ENCODE measurements at places on chromosomes 7 and 10.

DNA sequence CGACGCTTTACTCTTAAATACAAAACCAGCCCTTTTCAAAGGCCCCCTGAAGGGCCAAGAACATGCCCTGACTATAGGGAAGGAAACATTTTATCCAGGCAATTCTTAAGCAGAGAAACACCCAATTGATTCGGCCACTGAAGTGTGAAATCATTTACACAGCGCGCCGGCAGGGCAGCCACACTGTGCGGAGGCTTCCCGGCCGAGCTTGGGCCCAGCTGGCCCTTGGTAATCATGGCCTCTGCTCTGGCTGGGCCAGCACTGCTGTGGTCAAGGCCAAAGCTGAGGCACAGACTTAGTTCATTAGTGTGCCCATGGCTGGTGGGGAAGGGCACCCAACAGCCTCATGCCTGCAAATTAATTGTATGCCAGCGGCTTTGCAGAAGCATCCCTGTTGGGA, 143.7 kb upstream of the HABP2 start:
- no peak for DNase-seq

GRCh38 chr10:102085336-102085735, 20.2 kb downstream of the HPS6 start:
- no peak for DNase-seq

- DNase-seq, result no peak
These were observed 215.6 kb downstream of the CCSER2 start for GRCh38 chr10:84543948-84544347.

- no peak for DNase-seq
These were observed 211.1 kb downstream of the ZNF365 start for GRCh38 chr10:62585211-62585775.

- DNase-seq, result no peak
These were observed 966.2 kb downstream of the TYW1 start for GRCh38 chr7:67962863-67963262.

DNA sequence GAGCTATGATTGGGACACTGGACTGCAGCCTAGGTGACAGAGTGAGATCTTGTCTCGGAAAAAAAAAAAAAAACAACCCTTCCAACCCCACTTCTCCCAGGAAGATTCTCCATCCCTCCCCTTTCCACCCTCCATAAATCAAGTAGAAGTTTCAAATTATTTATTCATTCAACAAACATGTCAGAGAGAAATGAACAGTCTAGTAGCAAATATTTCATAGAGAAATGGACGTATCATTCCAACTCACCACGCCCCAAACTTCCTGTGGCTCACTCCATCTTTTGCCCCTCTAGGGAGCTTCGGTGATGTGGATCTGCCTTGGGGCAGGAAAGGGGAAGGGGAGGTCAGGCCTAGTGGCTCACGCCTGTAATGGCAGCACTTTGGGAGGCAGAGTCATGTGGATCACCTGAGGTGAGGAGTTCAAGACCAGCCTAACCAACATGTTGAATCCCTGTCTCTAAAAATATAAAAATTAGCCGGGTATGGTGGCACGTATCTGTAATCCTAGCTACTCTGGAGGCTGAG, 638 bp upstream of the TRAPPC14 start:
- DNase-seq, result no peak

DNA sequence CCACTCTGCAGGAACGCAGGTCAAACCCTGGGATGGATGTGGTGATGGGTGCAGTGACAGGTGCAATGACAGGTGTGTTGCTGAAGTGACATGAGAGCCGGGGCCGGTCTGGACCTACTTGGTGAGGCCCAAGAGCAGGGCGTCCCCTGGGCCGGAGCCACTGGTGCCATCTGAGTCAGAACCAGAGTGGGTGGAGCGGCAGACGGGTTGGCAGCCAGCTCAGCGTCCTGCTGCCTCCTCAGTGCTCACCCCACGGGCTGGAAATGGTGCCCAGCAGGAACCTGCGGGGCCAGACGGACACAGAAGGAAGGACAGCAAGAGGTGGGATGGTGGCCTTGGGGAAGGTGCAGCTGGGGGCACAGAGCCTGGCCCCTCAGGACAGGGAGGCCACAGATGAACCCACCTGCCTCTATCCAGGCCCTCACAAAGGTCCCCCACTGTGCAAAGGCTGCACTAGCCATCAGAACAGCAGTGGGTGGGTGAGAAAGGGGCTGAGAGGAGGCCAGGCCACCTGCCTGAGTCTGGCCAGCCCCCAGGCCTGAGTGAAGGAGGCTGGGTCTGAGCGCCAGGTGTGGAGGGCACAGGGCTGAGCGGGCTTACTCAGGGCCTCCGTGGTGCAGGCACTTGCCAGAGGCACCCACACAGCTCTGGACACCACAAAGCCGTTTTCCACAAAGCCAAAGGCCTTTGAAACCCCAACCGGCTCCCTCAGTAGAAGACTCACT, 129.0 kb upstream of the PPP2R2D start:
- no peak for DNase-seq

DNA sequence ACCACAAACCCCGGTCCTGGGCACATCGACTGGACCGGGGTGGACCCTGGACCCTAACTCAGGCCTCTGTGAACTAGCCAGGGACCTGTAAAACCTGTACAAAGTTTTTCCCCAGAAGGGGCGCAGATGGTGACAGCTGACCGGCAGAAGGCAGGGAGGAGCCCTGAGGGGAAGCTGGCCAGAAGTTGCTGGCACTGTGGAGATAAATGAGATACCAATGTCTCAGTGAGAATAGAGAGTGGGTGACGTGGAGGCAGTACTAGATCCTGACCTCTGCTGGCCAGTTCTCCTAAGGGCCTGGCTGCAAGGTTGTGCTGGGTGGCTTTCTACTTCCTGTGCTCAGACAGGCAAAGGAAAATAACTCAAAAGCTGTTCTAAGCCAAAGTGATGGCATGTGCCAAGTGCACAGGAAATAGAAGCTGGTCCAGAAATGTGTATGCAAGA, 10.6 kb upstream of the TSPAN14 start:
- no peak for DNase-seq

DNA sequence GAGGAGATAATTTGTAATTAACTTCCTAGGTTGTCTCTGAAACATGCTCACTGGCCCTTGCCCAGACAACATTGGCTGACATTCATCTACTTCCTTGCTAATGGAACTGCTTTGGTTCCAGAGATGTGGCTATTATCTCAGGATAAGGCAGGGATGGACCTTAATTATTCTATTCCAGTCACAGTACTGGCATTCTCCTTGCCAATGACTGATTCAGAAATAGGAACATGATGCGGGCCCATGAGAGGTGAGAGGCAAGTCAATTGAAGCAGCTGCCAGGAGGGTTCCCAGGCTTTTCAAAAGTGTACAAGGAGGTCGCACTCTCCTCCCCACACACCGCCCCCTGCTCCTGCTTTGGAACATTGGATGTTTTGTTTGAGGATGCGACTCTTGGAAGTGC, 109.6 kb upstream of the DGKB start:
- DNase-seq, result no peak

GRCh38 chr7:19118636-19119371, 1.4 kb upstream of the TWIST1 start:
- DNase-seq, result no peak

GRCh38 chr7:13846386-13846785, 143.1 kb downstream of the ETV1 start:
- no peak for DNase-seq

GRCh38 chr7:18087026-18087686, 59.5 kb upstream of the PRPS1L1 start:
- DNase-seq, result no peak

DNA sequence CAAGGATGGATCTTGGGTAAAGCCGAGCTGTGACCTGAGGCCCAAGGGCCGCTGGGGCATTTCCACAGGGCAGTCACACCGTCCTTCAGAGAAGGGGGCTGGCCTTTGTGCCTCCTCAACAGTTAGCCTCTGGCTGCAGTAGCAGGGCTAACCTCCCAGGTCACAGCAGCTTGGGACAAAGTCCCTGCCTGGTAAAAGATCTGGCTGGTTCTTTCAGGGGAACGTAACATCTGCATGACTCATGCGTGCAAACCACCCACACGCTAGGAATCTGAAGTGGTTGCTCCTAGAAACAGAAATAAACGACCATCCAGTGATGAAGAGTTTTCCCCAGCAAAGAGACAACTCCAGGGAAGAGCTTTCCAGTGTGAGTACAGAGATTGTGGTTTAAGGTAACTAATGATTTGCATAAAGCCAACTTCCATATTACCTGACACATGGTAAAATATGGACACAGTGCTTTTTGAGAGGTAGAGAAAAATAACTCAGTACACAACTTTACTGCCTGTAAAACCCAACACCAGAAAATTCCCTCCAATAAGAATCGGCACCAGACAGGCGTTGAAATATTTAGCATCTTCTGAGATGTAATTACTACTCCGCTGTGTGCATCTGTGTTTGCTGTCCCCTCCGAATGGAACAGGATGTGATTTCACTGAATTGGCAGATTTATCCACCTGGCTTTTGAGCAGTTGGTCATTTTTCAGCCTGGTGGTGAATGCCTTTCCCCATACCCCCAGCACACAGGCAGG, 84.9 kb upstream of the ADRB1 start:
- peak; percentile 15 for DNase-seq

DNA sequence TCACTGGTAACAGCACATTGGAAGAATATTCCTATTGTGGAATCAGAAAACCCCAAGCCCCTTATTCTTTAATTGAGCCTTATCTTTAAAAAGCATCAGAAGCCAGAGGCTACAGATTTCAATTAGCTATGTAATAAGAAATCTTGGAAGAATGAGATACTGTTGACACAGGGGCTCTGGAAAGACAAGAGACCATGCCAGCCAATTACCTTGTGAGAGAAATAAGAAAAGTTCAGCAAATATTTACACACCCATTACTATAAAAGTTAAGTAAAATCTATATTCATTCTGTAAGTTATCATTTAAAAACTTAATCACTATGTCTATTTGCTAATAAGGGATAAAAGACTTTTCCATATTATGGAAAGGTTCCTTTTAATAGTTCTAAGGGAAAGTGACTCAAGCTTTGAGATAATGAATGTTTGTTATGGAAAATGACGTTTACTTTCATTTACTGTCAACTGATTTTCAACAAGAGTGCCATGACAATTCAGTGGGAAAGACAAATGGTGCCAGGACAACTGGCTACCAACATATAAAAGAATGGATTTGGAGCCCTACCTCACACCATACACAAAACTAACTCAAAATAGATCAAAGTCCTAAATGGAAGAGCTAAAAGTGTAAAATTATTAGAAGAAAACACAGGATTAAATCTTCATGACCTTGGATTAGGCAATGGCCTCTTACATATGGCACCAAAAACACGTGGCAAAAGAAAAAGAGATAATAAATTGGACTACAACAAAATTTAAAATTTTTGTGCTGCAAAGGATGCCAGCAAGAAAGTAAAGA, 28.3 kb downstream of the ZFAND2A start:
- no peak for DNase-seq

- DNase-seq, result no peak
These were observed 196.6 kb upstream of the KIAA1217 start for GRCh38 chr10:24012249-24012803.

- no peak for DNase-seq
These were observed 36.5 kb upstream of the SLC39A12 start for GRCh38 chr10:17915181-17915580.

- no peak for DNase-seq
These were observed 20.4 kb downstream of the MICALL2 start for GRCh38 chr7:1438821-1439220.

DNA sequence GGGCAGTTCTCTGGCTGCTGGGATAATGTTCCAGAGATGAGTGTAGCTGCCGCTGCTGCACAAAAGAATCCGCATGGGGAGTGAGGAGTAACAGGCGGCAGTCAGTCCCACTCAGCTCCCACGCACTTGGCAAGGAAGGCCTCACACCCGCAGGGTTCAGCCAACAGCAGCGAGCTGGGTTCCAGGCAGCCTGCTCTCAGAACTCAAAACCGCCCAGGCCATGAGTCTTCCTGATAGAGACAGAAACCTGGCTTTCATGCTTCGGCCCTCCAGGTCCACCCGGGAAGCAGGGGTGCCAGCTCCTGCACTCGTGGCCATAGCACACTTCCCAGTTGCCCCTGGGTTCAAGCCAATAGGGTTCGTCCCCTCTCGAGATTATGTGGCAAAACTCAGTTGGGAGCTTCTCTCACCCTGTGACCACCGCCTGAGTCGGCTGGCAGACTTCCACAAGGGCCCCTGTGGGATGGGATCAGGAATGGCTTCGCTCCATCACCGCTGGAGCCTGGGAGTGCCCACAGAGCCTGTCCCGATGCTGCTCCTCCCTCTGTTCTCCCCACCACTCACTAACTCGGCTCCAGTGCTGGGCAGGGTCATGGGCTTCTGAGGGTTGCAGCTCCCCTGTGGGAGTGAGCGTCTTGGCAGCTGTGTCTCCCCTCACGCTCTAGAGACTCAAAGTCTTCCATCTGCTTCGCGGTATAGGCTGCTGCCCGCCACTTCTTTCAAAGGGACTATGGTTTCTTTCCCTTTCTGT, 20.6 kb downstream of the CLRN3 start:
- no peak for DNase-seq

DNA sequence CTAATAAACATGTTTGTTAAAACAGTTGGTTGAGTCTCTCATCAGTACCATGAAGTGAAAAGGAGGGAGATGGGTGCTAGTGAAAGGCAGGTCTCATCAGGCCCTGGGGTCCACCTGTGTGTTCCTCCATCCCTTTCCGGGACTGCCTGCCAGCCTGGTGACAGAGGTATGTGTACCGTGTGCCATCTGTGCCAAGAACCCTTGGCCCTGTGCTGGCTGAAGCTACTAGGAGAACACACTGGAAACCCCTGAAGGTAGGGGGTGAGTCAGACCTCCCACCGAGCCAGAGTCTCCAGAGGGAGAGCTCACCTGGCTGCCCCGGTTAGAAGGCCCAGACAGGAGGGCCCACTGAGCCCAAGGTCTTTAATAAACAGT, 2.3 kb downstream of the DDIT4 start:
- peak; percentile 54 for DNase-seq

DNA sequence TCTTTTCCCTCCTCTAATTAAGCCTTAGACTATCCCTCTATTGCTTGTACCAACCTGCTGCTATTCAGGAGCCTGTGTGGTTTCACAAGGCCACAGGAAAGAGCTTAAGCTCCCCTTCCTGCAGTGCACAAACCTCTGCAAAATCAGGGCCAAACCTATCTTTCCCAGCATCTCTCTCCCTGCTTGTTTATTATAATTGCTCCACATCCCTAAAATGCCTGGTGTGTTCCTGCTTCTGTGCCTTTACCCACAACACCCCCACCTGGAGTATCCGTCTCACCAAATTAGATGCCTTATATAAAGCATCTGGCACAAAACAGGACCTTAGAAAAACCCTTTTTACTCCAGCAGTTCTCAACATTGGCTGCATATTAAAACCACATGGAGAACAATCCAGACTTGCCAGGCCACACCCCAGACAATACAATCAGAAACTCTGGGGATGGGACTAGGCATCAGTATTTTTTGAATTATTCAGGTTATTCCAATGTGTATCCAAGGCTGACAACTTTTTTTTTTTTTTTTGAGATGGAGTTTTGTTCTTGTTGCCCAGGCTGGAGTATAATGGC, 16.7 kb downstream of the SEC31B start:
- DNase-seq, result no peak

All from activated naive CD8-positive, alpha-beta T cell treated with anti-CD3 and anti-CD28 coated beads for 36 hours (primary cell).